ENCODE measurements at places on chromosomes 2 and 18. TPM values are rescaled to one million over a fixed set of nuclear protein-coding genes. Genes with fewer than 3 reads are reported as not detected.
A peak's percentile ranks its signal among the peaks of the same experiment; 100 is the strongest.

ANKRD30BL gene
- not detected for polyA plus RNA-seq

DNA sequence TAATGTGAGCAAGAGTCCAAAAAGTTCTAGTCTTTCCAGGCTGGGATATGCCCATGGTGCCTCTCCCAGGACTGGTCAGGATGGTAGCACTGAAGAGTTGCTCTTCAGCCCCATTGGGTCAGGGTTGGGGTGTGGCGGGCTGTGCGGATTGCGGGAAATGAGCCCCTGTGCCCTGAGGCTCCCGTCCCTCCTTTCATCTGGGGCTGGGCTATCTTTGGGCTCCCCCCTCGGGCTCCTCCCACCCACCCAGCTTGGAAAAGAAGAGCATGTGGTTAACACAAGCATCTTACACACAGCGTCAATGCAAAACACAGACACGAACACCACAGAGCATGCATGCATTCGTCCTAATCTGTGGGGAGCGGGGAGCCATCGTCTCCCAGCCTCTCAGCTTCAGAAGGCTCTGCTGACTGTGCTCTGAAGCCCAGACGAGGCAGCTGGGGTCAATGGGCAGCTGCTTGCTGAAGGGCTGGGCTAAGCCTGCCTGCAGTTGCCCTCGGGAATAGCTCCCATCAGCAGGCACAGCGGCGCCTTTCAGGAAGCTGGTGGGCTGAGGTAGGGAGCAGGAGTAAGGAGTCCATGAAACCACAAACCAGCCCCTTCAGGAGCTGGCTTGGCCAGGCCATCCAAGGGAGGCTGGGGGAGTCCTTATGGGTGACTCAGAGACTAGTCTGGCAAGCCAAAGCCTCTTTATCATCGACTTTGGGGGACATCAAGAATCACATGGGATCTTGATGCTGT, 112.9 kb downstream of the CLIP4 start:
- DNase-seq = peak; percentile 62

DNA sequence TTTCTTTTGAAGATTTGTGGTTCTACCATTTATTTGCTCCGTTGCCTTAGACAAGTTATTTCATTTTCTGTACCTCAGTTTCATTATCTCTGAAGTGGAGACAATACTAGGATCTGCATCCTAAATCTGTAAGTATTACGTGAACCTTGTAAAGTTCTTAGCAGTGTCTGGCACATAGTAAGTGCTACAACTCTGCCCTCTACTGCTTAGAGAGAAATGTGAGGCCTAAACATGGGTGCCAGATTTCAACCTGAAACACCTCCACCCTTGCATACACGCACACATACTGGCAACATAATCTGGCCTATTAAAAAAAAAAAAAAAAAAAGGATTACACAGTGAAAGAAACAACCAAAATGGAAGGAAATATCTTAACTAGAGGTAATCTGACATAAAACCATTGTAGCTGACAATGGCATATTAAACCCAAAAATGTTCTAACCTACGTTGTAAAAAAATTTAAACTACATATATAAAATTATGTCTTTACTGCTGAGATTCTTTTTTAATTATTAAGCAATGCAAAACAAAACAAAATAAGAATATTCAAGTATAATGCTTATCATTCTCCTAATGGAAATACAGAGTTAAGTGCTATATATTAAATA, 132.6 kb downstream of the MAP2 start:
- DNase-seq = no peak

XDH gene
- polyA plus RNA-seq = not detected

DNA sequence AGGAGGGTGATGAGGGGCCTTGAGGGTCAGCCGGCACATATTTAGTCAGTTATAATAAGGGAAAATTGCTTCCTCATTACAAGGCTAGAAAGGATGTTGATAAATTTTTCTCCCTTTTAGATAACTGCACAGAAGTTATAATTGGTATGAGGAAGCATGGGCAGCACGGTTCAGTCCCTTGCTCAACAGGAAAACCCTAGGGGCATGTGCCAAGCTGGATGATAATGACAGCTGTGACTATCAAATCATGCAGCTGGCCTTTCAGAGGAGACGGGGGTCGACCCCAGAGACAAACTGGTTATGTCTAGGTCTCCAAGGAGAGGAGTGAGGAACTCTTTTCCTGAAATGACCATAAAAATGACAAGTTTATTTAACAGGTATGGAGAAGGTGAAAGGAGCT, 448.1 kb upstream of the VRK2 start:
- DNase-seq = no peak

- no peak for DNase-seq
These were observed 324.7 kb downstream of the NRXN1 start for GRCh38 chr2:50707196-50707595.

DNA sequence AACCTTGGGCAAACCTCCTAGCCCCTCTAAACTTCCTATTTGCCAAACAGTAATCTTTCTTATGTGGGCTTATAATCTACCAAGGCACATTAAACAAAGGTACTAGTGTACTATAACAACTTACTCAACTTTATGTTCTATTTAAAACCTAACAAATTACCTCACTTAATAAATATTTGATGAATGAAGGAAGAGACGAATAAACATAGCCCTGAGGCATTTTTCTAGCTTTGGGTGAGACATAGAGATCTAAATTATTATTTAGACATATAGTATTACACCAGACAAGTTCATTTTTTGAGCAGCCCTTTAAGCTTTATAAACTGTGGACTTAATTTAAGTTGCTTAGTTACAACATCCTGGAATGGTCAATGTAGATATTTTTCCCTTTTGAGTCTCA, 104.6 kb downstream of the UNC80 start:
- no peak for DNase-seq

GRCh38 chr2:20618886-20619521, 31.9 kb downstream of the HS1BP3 start:
- no peak for DNase-seq

DNA sequence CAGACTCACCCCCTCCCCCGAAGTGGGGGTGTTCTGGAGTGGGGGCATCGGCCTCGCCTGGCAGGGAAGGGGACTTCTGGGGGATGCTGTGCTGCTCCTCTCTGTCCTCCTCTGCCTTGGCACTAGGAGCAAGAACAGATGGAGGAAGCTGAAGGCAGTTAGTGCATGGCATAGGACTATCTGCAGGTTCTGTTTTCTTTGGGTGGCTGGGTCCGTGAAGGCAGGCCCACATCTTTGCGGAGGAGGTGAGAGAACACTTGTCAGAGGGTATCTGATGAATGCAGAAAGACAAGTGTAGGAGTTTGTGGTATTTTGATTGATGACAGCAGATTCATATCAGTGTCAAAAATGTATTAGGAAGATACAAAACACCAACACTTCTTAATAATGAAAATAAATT, 411.4 kb downstream of the TSN start:
- DNase-seq = no peak

ITGB6 gene
- polyA plus RNA-seq = 41.7 TPM

GRCh38 chr18:25392192-25392591, 40.2 kb upstream of the ZNF521 start:
- no peak for DNase-seq

DNA sequence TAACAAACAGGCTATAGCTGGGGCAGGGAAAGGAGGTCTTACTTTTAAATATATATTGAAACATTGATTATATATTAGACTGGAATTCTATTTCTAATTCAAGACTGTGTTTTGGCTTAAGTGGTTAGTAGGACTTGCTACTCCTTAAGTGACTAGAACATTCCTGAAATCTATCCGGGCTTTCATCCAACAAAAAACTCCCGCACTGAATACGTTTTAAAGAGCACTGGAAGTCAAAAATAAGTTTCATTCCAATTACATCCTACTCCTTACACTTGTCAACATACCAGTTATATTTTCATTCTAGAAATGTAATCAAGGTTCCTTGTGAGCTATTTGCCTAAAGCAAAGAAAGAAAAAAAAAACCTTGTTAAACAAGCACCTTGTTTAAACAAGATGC, 204.6 kb downstream of the SP3 start:
- DNase-seq = peak; percentile 39

- DNase-seq = no peak
These were observed 166.1 kb upstream of the RAB6C start for GRCh38 chr2:129813404-129813803.

- no peak for DNase-seq
These were observed 99.2 kb downstream of the DYNAP start for GRCh38 chr18:54690198-54690597.

DNA sequence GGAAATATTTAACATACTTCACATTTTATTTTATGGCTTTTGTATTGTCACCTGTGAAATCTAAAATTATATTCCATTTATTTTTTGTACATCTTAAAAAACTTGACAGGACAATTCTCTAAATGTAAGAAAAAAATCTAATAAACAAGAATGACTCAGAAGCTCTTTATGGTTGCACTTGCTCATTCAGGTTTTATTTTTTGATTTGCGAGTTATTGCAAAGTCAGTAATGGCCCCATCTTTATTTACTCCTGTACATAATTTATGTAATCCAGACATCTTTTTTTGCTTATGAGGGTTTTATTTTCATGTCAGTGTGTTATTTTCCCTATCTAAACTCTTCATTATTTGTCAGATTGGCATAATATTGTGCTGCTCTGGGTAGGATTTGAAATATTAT, 145.1 kb downstream of the MBD5 start:
- no peak for DNase-seq

DNA sequence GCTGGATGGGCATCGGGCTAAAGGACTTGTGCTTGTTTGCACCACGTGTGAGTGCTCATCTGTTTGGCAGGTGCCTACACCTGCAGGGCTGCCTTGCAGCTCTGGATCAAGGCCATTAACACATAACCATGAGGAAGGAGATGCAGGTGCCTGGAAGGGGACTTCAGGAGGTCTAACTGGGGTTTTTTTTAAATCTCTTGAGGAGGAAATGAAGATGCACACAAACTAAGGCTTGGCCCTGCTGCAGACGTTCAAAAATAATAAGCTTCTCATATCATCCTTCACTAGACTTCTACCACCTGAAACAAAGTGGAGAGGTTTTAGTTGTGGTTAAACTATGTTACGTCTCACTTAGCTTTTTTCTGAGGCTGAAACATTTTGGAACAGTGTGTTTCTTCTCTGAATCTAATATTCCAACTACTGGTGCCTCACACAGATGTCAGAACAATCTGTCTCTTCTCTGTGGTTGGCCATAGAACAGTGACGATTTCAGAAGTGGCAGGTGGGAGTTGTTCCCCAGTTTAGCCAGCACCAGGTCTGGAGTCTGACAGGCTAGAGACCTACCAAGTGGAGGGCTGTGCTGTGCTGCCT, 36.5 kb downstream of the BCL2L11 start:
- DNase-seq = no peak

Data from muscle of back (tissue), 13 donors.